Stimulated activated CD8-positive, alpha-beta memory T cell treated with anti-CD3 and anti-CD28 coated beads, Interleukin-15, amount 100 ng/mL, for 48 hours (primary cell): ENCODE measurements at places on chromosomes 4 and X.

- no peak for DNase-seq
These were observed 1.7 kb upstream of the SPARCL1 start for GRCh38 chr4:87530868-87531267.

- no peak for DNase-seq
These were observed 20.8 kb upstream of the LGI2 start for GRCh38 chr4:25051534-25051933.

GRCh38 chr4:121654738-121655137 is 42.0 kb downstream of the ANXA5 start:
- DNase-seq = no peak

GRCh38 chrX:48961585-48962091 is 4.2 kb upstream of the OTUD5 start:
- no peak for DNase-seq

- DNase-seq = no peak
These were observed 86.0 kb upstream of the GIMD1 start for GRCh38 chr4:106454581-106454980.

DNA sequence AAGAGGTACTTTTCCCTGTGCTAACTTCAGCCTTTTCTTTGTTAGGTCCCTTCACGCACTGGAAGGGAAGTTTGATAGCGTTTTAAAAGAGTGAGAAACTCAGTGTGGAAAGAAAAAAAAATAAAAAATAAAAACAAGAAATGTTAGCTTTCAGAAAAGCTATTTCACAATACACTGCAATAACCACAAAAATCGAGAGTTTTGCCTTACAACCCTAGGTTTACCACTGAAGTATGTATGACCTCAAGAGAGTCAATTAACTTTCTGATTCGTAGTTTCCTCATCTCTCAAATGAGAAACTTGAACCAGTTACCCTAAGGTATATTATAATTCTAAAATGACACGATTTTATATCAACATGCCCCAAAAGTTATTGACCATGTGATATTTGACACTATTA is 93.9 kb upstream of the JADE1 start:
- DNase-seq = no peak

DNA sequence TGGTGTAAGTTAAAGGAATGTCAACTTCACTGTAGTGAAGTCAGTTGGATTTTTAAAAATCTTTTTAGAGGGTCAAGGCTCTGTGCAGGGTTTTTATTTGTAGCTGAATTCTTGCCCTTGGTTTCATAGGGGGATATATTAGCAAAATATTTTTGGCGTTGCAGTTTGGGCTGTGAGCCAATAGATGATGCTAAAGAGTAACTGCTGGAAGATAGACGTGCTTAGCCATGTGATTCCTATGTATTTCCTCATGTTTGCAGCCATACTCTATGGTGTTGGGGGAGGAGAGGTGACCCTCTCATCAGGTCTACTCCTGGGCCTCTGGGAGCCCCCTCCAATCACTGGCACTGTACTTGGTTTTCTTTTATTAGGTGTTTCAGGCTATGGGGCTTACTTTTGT is 246.7 kb upstream of the ARHGAP24 start:
- DNase-seq = no peak

DNA sequence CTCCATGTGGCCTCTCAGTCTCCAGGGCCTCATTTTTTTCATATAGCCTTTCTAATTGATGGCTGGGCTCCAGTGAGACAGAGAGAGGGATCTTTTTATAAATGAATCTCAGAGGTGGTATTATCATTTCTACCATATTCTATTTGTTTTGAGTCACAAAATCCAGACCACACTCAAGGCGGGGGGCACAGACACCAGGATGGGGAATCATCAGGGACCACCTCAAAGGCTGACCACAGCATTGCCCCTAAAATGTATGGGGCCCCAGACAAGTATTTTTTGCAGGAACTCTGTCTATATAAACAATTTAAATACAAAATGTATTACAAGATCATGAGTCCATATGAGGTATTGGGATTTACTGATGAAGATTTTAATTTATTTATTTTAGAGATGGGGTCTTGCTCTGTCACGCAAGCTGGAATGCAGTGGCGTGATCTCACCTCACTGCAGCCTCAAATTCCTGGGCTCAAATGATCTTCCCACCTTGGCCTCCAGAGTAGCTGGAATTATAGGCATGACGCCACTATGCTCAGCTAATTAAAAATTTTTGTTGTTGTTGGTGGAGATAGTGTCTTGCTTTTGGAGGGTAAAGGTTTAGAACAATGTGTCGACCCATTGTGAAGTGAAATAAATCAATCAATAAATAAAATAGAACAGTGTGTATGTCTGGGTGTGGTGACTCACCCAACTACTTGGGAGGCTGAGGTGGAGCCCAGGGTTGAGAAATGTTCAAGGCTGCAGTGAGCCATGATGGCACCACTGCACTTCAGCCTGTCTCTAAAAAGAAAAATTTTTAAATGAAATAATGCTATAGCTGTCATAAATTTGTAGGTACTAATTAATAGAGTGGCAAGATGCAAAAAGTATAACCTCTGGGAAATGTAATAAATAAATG is 29.4 kb downstream of the WDR13 start:
- DNase-seq = no peak

DNA sequence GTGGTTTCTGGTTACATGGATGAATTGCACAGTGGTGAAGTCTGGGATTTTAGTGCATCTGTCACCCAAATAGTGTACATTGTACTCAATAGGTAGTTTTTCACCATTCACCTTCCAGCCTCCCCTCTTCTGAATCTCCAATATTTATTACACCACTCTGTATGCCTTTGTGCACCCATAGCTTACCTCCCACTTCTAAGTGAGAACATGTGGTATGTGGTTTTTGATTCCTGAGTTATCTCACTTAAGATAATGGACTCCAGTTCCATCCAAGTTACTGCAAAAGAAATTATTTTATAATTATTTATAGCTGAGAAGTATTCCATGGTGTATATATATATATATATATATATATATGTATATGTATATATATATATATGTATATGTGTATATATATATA is 155.8 kb downstream of the HHIP start:
- DNase-seq = no peak

- DNase-seq = no peak
These were observed 27.7 kb downstream of the CHST7 start for GRCh38 chrX:46601283-46601682.

DNA sequence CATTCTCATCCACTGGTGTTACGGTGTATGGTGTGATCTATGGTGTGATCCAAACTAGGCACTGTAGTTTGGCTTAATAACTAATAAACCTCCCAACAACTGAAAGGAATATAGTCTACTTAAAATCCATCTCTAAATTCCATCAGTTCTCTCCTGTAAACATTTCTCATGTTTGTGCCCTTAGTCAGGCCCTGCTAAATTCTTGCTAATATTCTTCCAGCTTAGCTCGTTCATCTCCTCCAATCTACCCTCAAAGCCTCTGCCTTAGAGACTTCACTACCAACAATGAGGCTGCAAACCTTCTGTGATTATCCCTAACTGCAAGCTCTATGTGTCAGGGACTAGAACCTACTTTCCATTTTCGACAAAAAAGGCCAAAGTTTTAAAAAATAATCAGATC is 28.1 kb downstream of the ZAR1 start:
- DNase-seq = no peak
